ENCODE measurements at places on chromosomes 11 and 22. TPM values are rescaled to one million over a fixed set of nuclear protein-coding genes. Genes with fewer than 3 reads are reported as not detected.

DNA sequence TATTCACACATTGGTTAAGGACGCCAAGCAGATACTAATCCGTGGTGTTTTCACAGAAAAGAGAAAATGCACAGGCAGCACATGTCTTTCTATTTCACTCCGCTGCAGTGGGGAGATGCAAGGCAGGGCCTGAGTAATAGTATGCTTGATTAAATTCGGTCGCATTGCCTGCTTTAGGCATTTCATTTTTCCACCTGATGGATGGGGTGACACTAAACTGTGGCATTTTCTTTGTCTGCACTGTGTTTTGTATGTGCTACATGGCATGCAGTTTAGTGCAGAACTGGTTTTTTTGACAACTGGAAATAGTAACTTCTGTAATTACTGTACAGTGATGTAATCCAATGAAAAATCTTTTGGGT, 94.9 kb downstream of the SLC17A6 start:
- DNase-seq: no peak

GRCh38 chr11:57698843-57699365, 13.1 kb downstream of the MED19 start:
- DNase-seq: no peak

DNA sequence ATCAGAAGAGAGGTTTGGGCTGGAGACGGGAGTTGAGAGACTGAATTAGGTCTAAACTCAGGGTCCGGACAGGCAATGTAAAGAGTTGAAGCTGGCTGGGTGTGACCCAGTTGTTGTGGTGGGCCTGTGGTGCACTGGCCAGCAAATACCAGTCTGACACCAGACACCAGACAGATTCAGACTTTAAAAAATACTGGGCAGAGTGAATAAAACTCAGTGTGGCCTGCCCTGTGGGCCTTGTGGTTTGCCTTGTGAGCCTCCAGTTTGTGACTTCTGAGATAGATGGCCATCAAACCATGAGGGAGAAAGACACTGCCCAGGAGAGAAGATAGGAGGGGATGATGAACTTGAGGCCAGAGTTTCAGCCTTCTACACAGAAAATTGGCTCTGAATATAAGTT, 25.8 kb downstream of the RCN1 start:
- DNase-seq: no peak

DNA sequence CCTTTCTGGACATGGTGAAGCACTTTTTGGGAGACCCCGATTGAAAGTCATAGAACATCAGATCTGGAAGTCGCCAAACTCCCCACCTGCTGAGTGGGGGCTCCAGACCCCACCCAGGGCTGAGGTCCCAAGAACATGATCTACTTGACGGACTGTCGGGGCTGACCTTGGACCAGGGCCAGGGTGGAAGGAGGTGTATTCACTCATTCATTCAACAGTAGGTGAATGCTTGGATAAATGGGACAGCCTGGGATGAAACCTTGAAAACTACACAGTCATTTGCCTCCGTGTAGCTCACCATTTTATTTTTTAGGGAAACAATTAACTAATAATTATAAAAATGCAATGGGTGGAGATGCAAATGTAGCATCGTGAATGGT, 629.0 kb downstream of the BRD1 start:
- DNase-seq: no peak

GRCh38 chr22:38262051-38262795, 10.6 kb downstream of the TMEM184B start:
- peak; percentile 67 for DNase-seq

- no peak for DNase-seq
Measured at GRCh38 chr11:44315947-44316658, 6.2 kb upstream of the ALX4 start.

- DNase-seq: no peak
Measured at GRCh38 chr11:99973993-99974392, 713.1 kb upstream of the ARHGAP42 start.

DNA sequence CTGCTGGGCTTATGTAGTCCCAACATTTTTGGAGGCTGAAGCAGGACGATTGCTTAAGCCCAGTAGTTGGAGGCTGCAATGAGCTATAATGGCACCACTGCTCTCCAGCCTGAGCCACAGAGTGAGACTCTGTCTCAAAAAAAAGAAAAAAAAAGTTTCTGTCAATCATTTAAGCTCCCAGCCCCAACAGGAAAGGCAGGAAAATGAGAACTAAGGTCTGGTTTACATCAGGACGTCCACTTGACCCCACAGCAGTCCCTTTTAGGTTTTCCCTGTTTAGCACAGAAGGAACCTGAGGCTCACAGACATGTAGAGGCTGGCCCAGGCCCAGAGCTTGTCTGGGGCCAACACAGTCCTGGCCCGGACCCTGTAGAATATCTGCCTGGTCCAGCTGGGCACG, 9.2 kb upstream of the TTLL1 start:
- DNase-seq: no peak

- DNase-seq: no peak
Measured at GRCh38 chr11:66230156-66230555, 38.3 kb upstream of the RAB1B start.

GRCh38 chr11:7031471-7031871, 11.2 kb downstream of the NLRP14 start:
- DNase-seq: no peak

DNA sequence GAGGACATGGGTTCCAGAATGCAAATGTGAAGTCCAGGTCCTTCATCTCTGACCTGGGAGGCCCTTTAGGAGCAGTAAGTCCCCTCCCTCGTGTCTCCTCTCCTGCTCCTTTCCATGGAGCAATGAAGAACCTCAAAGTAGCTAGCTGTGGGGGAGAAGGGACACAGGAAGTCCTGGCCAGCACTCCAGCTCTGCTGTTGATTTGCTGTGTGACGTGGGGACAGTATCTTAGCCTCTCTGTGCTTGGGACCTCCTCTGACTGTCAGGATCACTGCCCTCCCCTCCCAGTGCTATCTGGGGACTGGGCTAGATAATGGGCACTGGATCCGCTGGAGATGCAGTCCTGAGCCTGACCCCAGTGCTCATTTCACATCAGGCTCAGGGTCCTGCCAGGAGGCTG, 1.1 kb upstream of the APOBEC3H start:
- DNase-seq: no peak

The CNIH2 gene
- total RNA-seq: 3.6 TPM

The RIC3 gene
- total RNA-seq: 25.0 TPM

The TIMP3 gene
- 148 TPM for total RNA-seq

All from prostate gland (tissue), 2 donors.